Hippocampal formation (tissue), 2 donors: ENCODE measurements at places on chromosomes 2 and 18.

DNA sequence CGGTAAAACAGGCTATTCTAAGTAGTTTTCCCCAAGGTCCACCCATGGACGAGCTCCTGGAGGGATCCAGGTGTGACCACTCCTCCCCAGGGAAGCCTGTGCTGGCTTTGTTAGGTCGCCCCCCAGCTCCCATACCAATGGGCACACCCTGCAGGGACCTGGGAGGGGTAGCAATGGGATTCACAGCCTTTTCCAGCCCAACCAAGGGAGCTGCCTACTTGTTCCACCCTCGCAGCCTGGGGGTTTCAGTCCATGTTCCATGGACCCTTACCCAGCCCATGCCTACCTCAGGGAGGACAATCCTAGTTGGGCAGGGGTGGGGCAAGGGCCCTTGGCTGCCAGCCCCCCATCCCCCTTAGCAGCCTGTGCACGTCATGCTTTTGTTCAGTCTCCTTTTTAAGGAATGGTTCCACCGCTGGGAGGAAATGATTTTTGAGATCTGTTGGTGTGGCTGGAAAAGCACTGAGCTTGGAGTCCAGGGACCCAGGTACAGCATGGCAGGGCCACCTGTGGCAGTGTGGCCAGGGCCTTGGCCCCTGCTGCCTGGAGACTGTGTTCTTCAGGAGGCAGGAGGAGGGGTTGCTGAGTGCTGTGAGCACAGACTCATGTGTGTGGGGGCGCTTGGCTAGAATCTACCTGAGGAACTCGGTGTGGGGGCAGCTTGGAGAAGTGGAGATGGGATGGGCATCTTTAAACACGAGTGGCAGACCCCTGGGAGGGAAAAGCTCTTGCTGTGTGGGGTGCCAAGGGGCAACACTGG lies 166.8 kb downstream of the TWIST2 start:
- DNase-seq, result no peak

- no peak for DNase-seq
Observed at GRCh38 chr2:224796695-224797305, 80.6 kb upstream of the CCDC195 start.

DNA sequence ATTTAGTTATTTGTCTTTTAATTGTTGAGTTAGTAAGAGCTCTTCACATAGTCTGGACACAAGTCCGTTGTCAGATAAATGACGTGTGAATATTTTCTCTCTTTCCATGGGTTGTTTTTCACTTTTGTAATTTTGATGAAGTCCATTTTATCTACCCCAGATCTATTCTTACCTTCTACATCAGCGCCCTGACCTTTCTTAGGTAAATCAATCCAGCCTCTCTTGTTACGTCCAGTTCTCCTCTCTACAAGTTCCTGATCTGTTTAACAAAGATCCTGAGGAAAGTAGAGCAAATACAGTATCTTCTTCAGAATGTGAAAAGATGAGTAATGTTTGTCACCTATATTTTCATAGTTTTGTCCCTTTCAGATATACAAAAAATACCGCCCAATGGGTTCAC lies 66.9 kb downstream of the MOGAT1 start:
- no peak for DNase-seq

DNA sequence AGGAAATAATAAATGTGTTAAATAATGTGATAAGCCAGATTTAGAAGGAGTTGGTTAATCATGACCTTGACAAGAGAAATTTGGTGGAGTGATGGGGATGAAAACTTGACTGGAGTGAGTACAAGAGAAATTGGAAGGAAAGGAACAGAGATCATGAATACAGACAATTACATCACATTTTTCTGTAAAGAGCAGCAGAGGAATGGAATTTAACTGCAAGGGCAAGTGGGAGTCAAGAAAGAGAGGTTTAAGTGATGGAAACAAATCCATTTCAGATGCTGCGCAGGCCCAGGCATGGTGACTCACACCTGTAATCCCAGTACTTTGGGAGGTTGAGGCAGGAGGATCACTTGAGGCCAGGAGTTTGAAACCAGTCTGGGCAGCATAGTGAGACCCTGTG lies 46.7 kb downstream of the ICA1L start:
- no peak for DNase-seq

- no peak for DNase-seq
Observed at GRCh38 chr18:32297579-32298170, 107.8 kb downstream of the MEP1B start.

DNA sequence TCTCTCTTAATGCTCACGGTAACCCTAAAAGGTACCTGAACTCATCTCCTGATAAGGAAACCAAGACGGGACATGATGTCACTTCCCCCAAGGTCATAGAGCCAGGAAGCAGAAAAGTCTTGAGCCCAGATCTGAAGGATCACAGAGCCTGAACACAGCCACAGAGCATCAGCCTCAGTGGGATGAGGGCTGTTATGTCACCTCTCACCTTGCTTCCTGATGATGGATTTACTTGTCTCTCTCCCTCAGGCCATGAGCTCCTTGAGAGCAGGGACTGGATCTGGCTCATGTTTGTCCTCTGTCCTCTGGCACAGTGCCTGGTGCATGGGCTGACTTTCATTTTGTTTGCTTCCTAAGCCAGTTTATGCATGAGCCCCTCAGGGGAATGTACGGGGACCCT lies 54.2 kb downstream of the SERTAD2 start:
- no peak for DNase-seq

- peak; percentile 45 for DNase-seq
Observed at GRCh38 chr2:48790407-48791170, 35.1 kb upstream of the LHCGR start.

GRCh38 chr2:148978706-148979105 lies 59.8 kb upstream of the LYPD6B start:
- no peak for DNase-seq

GRCh38 chr2:118806797-118807667 lies 40.4 kb downstream of the EN1 start:
- DNase-seq, result no peak
